ENCODE measurements at places on chromosomes 2 and 18. TPM values are rescaled to one million over a fixed set of nuclear protein-coding genes. Genes with fewer than 3 reads are reported as not detected.

GRCh38 chr2:38824906-38825305 lies 46.9 kb downstream of the GEMIN6 start:
- no peak for DNase-seq

DNA sequence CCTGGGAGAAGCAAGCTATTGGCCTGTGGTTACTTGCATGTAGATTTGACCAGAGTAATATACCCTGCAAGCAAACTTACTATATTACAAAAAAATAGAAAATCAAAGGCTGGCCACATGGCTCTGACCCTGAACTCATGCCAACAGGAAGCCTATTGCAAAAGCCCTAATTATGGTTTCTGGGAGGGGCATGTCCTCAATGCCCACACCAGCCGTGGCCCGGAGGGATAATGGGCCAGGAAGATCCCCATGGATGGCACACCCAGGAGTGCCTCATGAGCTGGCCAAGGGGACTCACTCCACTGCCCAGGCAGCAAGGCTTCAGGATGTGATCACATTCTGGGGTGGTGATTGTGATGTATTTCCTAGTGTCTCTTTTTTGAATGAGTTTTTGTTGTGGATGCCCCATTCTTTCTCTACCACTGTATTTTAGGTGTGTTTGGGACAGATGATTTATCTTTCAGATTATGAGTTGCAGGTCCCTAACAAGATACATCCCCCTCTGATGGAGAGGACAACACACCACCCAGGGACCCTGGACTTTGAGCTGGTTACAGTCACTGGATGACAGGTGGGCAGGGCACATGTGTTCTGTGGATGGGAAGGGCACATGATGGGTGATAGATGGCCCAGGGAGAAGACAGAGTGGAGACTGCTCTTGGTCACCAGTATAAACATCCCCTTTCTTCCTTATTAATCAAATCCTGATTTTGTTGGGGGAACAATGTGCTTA lies 18.7 kb upstream of the TFCP2L1 start:
- DNase-seq: no peak

The NMUR1 gene
- total RNA-seq: 0.69 TPM

The TMEM37 gene
- 1.5 TPM for total RNA-seq

GRCh38 chr18:579238-579637 lies 942 bp upstream of the CETN1 start:
- DNase-seq: peak; percentile 88

The ANKRD36C gene
- total RNA-seq: 109 TPM

DNA sequence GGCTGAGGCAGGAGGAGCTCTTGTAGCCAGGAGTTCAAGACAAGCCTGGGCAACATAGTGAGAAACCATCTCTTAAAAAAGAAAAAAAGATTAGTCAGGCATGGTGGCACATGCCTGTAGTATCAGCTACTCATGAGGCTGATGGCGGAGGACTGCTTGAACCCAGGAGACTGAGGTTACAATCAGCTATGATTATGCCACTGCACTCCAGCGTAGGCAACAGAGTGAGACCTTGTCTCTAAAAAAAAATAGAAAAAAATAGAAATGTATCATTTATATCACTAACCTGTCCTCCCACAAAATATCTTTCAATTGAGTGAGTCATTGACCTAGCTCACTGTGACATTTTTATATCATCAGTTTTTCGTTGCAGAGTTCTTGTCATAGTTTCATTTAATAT lies 152.5 kb downstream of the DTNA start:
- DNase-seq: no peak

- no peak for DNase-seq
These were observed 62.6 kb downstream of the ZNF236 start for GRCh38 chr18:76885001-76885400.

The GIGYF2 gene
- 95.5 TPM for total RNA-seq

The EMILIN1 gene
- 66.1 TPM for total RNA-seq

The KCNG2 gene
- total RNA-seq: 0.49 TPM

DNA sequence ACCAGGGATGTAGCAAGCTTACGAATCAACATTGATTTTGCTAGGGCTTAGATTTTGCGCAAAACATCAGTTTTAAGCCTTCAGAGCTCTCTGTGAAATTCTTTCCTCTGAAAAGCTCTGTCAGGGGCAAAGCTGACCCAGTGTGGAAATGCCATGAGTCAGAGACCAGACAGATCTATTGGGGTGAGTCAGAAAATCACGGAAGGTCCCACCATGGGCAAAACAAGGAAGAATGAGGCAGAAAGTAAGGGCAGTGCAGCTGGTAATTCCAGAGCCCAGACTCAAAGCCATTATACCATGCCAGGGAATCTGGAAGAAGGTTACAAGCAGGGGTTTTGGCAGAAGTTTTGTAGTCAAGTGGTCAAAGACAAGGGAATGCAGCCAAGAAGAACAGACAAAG lies 256.6 kb upstream of the CTAGE1 start:
- no peak for DNase-seq

Data from skin of body (tissue), 3 donors.